Fibroblast of the aortic adventitia (primary cell): ENCODE measurements at places on chromosomes 1 and 21. TPM values are rescaled to one million over a fixed set of nuclear protein-coding genes. Genes with fewer than 3 reads are reported as not detected.

The HEYL gene
- not detected in 2 replicates for total RNA-seq

The NCAM2 gene
- 5.9 and 19.4 TPM in 2 replicates for total RNA-seq

The CELA2B gene
- not detected in 2 replicates for total RNA-seq

GRCh38 chr1:197465528-197466327, 197.7 kb downstream of the CRB1 start:
- DNase-seq, result no peak

GRCh38 chr1:150148837-150149270, 862 bp upstream of the PLEKHO1 start:
- no peak for DNase-seq

The GIPC2 gene
- total RNA-seq, result 0.63 and 0.74 TPM in 2 replicates

DNA sequence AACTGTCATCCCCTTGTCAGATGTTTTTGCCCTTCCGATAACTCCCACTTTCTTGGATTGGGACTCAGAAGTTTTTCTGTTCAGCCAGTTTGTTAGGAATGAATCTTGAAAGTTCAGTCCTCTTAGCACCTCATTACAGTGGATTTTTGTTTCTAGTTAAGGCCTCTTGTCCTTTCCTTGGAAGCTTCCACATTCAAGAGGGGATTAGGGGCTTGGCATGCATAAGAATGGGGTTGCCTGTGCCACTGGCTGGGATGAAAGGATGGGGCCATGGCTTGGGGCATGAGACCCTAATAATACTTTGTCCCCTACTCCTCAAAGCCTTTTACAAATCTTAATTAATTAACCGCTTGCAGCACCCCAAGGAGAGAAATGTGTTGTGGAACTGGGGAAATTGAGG, 2.4 kb upstream of the DHDDS start:
- no peak for DNase-seq

The SMIM34 gene
- total RNA-seq, result 0.90 TPM in 1 of 2 replicates, not detected in the other

DNA sequence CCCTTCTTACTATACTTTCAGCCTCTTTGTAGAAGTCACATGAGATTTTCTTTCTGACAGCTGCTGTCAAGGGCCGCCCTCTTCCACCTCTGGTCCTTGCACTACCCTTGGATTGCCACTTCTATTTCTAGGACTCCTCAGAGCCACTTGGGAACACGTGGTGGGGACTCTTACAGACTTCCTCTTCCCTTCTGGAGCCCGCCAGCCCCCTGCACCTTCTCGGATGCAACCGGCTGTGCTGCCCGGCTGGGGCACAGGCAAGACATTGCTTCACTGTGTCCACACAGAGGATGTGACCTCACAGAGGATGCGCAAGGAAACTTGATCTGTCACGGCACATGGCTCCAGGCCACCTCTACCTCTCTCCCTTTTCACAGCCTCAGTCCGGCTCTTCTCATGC, 2.4 kb upstream of the IKBKE start:
- DNase-seq, result no peak

DNA sequence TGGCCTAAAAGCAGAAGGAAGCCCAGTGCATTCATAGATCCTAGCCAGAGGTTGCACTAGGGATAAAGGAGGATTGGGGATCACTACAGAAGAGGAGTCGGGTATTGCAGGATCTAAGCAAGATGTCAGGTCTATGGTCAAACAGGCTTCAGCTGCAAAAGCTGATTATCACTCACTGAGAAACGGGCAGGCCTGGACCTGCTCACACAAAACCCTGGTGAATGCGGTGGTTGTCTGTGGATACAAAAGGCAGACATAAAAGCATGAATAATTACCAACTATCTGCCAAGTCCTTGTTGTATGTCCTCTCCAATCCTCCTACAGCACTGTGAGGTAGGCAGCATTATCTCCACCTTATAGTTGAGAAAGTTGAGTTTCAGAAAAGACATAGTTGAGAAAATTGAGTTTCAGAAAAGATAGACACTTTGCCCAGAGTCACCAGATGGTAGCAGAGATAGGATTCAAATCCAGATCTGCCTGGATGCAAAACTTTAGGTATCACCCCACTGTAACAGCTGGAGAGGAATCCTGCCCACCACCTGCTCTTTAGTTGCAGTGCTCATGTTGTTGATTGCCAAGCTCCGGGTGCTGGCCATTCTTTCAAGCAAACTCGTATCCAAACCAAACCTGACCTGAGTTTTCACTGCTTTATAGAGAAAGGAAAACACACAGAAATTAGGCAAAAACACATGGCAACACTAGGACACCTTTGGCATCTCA, 49.6 kb upstream of the HOOK1 start:
- DNase-seq, result no peak

DNA sequence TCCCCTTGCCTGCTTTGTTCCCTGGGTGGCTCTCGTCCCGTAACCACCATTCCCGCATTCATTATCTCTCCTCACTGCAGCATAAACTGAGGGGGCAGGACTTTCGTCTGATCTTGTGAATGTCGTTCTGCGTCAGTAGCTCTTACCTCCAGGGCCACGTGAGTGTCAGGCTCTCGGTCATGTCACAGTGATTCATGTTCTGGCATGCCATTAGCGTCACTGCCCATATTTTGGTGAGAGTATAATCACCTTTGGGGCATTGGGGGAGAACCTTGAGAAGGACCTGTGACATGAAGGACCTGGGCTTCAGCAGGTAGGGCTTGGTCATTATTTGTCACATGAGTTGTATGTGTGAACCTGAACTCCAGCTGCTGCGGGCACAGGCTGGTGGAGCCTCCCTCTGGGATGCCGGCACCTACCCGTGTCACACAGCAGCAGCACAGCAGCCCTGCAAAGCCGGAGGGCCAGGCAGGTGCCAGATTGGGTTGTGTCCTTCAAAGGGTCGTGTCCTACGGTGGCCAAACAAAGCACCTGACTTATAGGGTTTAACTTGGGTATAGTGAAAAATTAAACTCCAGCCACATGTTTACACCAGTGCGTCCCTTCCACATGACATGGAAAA, 68.5 kb downstream of the BACE2 start:
- DNase-seq, result no peak

- no peak for DNase-seq
Measured at GRCh38 chr1:43545339-43545694, 14.6 kb downstream of the PTPRF start.

GRCh38 chr1:162007466-162007865, 16.2 kb downstream of the OLFML2B start:
- no peak for DNase-seq

The GPR157 gene
- 1.6 and 2.2 TPM in 2 replicates for total RNA-seq

The C1orf87 gene
- total RNA-seq, result not detected in 2 replicates

The CDK18 gene
- total RNA-seq, result 0.27 and 1.6 TPM in 2 replicates

- DNase-seq, result peak; percentile 52
Measured at GRCh38 chr1:236774926-236775325, 20.2 kb upstream of the MTR start.

DNA sequence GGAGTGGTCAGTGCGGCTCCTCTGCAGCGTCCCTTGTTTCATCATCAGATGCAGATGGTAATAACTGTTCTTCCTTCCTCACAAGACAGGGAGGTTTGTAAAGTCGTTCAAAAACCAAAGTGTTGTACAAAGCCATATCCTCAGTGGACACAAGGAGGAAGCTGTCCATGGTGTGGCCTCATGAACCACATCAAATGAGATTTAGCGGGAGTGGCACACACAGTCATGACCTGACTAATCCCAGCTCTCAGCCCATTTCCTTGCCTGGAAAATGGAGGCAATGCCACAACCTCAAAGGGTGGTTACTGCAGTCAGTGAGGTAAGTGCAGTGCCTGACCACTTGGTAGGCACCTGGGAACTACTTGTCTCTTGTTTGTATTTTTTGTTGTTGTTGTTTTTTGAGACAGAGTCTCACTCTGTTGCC, 13.4 kb downstream of the ENTREP3 start:
- no peak for DNase-seq

DNA sequence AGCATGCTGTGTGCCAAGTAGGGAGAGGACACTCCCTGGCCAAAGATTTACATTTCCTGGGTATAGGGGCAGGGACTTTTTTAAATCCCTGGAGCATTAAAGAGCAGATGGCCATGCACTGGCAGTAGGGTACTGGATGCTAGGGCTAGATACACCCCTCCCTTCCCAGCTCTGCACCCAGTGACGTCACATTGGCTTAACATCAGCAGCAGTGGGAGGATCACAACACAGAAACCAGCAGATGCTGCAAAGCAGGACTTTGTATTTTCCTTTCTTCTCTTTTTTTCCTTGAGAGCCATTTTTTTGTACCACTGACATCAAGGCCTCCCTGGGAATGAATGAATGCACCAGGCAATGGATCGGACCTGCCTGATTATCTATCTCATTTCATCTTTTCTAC, 243.0 kb downstream of the KAZN start:
- no peak for DNase-seq

The ADAMTS4 gene
- total RNA-seq, result 1.1 and 3.1 TPM in 2 replicates

- no peak for DNase-seq
Measured at GRCh38 chr1:224096773-224097172, 17.1 kb upstream of the FBXO28 start.

GRCh38 chr1:9478021-9478420, 61.2 kb upstream of the SLC25A33 start:
- no peak for DNase-seq

- no peak for DNase-seq
Measured at GRCh38 chr1:106435269-106435668, 621.2 kb upstream of the PRMT6 start.

- no peak for DNase-seq
Measured at GRCh38 chr21:42423197-42423675, 19.5 kb downstream of the UBASH3A start.

The MYOM3 gene
- total RNA-seq, result under 0.01 TPM in 1 of 2 replicates, not detected in the other

The TBCE gene
- total RNA-seq, result 25.5 and 30.5 TPM in 2 replicates

DNA sequence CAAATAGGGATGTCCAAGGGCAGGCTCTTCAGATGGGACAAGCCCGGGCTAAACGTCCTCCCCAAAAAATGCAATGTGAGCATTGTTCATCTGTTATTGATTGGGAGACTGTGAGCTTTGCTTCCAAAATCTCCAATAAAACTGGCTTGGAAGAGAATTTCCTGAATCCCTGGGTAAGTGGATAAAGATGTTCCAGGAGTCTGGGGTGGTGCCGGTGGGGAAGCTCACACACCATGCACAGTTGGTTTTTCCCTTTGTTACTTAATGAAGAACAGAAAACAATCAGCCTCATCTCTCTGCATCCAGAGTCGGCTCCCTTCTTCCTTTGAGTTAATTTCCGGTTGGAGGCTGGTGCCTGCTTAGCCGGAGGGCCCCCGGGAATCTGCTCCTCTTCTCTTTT, 72.1 kb upstream of the ZBTB40 start:
- no peak for DNase-seq

DNA sequence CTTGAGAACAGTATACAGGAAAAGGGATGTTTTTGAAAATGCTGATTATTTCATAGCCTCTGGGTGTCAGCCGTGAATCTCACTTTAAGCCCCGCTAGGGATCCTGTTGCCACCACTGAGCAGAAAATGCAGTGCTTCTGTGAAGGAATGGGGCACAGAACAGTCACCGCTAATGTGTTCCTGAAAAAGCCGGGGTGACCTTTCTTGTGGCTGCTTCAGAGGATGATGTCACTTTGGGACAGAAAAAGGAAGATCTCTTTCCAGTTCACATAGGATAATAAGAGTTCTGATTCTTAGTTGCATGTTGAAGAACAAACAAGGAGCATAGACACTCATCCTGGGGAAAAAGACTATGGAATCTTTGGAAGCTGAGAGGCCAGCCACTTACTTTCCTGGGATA, 349.6 kb downstream of the DISC1 start:
- no peak for DNase-seq

GRCh38 chr1:31523012-31523411, 53.3 kb upstream of the TINAGL1 start:
- DNase-seq, result no peak

The TBX15 gene
- 0.33 and 0.63 TPM in 2 replicates for total RNA-seq

The KCNK1 gene
- total RNA-seq, result 2.9 and 3.6 TPM in 2 replicates

DNA sequence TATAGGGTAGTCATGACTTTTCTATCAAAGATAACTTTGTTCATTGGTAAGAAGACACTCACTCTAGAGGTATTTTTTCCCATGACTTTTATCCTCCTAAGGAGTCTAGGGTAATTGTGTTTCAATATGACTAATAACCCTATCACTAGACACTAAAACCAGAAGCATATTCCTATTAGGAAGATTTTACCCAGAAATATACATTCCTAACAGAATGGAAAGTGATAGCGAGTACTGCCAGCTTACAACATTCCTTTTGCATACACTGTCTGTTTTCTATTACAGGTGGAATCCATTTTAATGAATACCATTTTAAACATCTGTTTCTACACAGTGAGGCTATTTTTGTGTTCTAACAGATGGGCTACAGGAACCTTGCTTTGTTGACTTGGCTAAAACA, 31.4 kb upstream of the C1orf185 start:
- peak; percentile 84 for DNase-seq

DNA sequence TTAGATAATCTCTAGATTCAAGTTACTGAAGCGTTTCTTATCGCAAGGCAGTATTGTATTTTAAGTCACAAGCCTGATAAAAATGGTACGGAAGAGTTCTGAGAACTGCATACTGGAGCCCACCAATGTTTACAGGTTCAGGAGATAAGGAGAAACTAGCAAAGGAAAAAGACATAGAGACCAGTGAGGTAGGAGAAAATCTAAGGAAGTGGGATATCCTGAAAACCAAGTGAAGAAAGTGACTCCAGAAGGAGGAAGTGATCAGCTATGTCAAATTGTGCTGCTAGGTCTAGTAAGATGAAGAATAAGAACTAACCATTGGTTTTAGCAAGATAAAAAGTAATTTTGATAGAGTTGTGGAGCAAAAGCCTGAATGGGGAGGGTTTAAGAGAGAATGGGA, 31.0 kb upstream of the ACADM start:
- DNase-seq, result no peak

The IRF6 gene
- total RNA-seq, result 3.1 TPM in 1 of 2 replicates, not detected in the other

GRCh38 chr1:103180660-103181059, 72.3 kb upstream of the COL11A1 start:
- peak; percentile 22 for DNase-seq

- DNase-seq, result no peak
Measured at GRCh38 chr1:97337250-97338030, 583.4 kb downstream of the DPYD start.

DNA sequence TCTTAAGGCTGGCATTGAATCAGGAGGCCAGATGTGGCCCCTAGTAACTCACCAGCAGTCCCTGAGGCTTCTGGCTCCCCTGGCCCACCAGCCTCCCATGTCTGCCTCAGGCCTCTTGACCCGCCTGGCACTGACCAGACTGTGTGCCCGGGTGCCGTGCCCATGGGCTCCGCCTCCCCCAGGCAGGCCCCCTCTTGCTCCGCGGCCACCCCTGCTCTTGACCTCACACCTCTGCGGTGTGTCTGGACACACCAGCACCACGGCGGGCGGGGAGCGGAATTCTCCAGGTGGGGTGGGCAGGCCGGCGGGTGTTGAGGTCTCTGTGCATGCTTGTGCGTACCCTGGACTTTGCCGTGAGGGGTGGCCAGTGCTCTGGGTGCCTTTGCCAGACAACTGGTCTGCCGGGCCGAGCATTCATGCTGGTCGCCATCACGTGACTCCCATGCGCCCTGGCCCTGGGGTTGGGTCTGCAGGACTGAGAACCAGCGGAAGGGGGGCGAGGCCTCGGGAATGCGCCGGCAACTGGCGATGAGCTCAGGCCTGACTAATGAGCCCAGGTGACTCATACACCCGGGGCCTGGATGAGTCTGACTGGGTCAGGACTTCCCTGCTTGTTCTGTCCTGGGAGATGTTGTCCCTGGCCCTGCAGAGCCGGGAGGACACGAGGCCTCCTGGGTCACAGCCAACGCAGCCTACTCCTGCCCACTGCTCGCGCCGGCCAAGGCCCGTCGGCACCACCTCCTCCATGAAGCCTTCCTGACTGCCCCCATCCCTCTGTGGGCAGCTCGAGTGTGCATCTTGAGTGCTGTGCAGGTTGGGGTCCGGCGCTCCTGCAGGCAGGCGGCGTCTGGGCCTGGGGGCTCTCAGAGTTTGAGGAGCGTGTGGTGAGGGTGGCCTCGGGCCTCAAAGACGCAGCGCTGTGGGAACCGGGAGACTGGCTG, 22.6 kb downstream of the COL18A1 start:
- DNase-seq, result peak; percentile 82

- DNase-seq, result no peak
Measured at GRCh38 chr1:17436380-17437174, 2.9 kb downstream of the RCC2 start.

The PTPN22 gene
- 0.99 and 1.6 TPM in 2 replicates for total RNA-seq
